ENCODE measurements at places on chromosomes 7 and 10.

- DNase-seq = no peak
Observed at GRCh38 chr7:11474902-11475585, 357.0 kb downstream of the THSD7A start.

DNA sequence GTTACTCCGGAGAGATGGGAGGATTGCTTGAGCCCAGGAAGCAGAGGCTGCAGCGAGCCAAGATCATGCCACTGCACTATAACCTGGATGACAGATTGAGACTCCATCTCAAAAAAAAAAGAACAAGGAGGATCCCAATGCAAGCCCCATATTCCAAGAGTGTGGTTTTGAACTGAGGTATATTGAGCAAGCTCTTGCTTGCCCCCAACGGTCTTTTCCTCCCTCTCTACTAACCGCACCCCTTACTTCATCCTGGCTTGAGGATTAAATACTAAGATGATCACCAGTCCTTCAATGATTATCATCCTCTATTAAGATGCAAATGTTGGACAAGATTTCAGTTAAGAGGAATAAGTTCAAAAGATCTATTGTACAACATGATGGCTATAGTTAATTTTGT, 12.5 kb upstream of the SRGN start:
- DNase-seq = no peak

GRCh38 chr10:132366006-132366405, 31.0 kb upstream of the PWWP2B start:
- DNase-seq = no peak

DNA sequence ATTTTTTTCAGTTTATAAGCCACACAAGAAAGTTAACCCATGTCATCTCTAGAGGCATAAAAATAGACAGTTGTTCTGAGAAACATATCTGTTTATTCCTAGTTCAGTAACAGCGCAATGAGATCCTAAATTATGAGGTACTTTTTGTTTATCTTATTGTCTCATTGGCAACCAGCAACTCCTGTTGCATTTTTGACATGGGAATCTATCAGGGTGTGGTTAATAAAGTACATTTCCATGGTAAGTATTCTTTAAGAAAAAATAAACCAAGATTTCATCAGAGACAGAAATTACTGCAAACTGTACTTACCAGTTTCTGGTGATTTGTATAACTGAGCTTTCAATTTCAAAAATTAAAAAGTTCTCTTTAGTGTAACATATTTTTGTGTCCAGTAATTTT, 9.0 kb downstream of the FAS start:
- DNase-seq = no peak

DNA sequence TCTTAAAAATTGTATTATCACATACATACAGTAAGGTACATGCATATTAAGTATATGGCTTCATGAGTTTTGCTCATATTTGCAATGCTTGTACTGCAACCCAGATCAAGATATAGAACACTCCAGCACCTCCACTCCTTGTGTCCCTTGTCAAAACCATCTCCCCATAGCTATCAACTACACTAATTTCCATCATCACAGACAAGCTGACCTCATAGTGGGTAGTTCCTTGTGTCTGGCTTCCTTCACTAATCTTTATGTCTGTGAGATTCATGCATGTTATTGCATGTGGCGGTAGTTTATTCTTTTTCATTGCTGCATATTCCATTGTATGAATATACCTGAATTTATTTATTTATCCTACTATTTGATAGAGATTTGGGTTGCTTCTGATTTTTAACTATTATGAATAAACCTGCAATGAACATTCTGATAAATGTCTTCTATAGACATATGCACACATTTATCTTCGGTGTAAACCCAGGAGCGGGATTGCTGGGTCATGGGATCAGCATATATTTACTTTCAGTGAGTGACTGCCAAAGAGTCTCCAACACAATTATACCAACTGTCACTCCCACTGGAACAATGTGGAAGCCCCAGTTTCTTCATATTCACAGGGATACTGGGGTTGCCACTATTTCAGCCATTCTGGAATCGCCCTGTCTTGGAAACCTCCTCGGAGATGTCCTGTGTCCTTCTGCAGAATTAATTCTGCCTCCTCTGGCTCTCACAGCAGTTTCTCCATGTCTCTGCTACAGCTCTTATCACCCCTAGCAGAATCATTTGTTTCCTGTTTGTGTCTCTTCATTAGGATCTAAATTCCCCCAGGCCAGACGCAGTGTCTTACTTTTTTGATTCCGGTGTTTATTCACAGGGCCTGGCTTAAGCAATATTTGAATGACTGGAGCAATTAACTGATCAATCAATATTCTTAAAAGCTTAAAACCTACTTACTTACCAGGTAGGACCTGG, 14.7 kb upstream of the ADAM12 start:
- DNase-seq = no peak

DNA sequence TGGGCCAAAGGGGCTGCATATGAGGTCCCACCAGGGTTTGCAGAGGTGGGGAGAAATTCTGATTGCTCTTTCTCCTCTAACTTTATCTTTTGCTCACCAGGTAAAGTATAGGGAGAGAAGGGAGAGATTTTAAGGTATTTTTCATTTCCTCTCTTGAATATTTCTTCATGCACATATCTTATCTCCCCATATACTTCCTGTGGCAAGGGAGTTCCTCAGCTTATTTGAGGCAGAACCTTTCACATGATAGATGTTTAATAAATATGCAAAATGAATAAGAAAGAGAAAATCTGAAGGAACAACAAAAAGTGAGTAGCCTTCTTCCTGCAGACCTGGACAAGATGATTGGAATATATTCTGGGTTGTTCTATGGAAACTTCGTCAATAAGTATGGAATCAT, 67.4 kb upstream of the PDCD4 start:
- no peak for DNase-seq

- no peak for DNase-seq
Observed at GRCh38 chr7:157466867-157467261, 130.1 kb downstream of the DNAJB6 start.

GRCh38 chr7:98771519-98771918, 98.3 kb downstream of the TMEM130 start:
- no peak for DNase-seq

GRCh38 chr7:92613214-92613613, 23.0 kb upstream of the FAM133B start:
- no peak for DNase-seq

DNA sequence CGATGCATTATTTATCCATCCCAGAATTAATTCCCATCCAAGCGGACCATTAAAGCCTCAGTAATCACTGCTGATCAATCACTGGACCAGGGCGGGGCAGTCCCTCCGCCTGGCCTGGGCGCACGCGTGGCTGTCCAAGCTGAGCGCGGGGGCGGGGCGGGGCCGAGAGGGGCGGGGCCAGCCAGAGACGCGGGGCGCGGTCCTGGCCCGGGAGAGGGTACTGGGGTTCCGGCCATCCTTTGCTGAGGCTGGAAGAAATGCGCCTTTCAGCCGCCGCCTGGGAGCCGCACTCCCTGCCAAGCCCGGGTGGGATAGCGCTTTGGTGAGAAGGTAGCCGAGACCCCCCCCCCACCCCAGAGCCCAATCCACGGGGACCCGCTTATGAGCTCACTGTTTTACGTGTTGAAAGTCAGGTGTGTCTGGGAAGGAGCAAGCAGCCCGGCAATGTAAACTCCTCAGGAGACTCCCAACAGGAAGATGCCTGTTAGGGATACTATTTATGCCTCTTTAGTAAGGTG, at the start of gene ARHGAP22:
ARHGAP22 (minus strand) TSS at position 83 of the 518 bp plus-strand sequence. CDS start 277 bp downstream, outside the sequence.
- DNase-seq = no peak

DNA sequence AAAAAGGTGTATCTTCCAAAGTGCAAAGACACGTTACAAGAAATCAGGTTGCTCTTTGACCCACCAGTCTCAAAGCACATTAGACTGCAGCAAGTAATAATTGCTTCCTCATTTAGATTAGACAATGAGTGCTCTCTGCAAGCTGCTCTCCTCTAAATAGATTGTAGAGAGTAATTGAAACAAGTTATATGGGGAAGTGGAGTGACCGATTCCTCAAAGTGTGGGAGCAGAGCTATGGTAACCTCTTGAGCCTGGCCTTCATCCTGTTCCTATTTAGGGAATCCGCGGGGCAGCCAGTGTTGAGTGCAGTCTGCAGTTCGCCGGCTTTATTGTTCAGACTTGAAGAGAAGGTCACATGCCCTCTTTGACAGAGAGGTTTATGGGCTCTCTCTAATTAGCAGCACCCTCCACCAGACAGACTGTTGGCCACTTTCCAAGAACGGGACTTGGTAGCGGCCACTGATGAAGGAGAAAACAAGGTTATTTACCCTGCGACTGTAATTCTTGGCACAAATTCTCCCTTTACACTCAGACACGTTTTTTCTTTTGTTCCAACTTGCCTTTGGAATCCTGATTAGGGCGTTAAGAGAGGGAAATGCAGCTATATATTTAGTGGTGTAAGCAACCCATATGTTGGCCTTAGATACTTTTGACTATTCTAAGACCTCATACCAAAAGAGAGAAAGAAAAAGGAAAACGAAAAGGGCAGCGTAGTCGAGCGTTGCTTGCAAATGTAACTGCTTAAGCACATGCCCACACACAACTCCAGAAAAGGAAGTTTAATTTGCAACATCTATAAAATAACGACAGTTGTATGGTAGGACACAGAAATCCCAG, 107.5 kb downstream of the REEP3 start:
- DNase-seq = peak; percentile 9

GRCh38 chr10:11011984-11012383, 5.7 kb upstream of the CELF2 start:
- DNase-seq = no peak

GRCh38 chr10:30999070-30999712, 32.5 kb downstream of the ZNF438 start:
- no peak for DNase-seq

GRCh38 chr10:49379596-49380410, 16.1 kb downstream of the DRGX start:
- no peak for DNase-seq

DNA sequence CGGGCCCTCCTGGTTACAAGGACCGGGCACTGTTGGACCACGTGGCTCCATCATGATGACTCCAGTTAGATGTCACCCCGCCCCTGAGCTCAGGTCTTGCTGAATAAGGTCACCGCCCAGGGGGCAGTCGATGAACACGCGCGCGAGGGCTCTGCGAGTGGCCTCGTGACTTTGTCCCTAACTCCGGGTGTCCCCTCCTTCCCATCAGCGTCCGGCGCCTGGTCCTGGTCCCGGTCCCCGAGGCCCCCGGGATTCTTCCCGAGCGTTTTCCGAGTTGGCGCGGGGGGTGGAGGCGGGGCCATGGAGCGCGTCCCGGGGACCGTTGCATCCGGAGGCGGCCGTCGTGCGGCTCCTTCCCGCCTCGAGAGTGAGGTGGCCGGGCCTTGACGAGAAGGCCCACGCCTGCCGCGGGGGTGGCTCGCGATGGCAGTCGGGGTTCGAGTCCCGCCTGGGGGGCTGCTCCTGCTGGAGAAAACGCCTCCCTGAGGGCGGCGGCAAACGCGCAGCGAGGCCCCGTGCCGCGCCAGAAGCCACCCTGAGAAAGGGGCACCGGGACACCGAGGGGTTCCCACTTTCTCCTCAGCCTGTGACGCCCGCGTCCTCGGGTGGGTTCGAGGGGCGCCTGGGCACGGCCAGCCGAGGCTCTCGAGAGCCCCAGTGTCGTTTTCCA, 569 bp upstream of the NPTX2 start:
- no peak for DNase-seq

DNA sequence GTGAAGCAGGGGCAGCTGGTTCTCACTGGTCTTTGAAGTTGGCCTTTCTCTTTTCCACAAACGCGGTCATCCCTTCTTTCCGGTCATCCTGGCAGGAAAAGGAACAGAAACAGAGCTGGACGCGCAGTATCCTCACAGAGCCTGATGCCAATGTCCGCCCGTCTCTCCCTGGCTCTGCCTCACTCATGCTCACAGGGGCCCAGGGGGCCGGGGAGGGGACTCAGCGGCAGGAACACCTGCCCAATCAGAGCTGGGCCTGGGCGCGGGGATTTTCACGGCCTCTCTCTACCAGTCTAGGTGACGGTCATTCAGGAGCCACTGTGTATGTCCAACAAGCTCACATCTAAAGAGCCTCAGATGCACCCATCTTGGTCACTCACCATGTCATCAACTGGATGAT, 5.0 kb upstream of the FUOM start:
- no peak for DNase-seq

GRCh38 chr7:74718336-74718735, 55.5 kb upstream of the NCF1 start:
- no peak for DNase-seq

GRCh38 chr7:28922624-28923331, 35.4 kb downstream of the TRIL start:
- peak; percentile 66 for DNase-seq

GRCh38 chr7:155203059-155203881, 94.4 kb upstream of the INSIG1 start:
- no peak for DNase-seq

DNA sequence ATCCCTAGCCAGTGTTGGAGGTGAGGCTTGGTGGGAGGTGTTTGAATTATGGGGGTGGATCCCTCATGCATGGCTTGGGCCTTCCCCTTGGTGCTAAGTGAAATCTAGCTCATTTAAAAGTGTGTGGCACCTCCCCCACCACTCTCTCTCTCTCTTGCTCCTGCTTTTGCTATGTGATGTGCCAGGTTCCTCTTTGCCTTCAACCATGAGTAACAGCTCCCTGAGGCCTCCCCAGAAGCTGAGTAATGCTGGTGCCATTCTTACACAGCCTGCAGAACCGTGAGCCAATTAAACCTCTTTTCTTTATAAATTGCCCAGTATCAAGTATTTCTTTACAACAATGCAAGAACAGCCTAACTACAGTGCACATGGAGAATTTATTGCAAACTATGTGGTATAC, 188.8 kb upstream of the POT1 start:
- DNase-seq = no peak

- DNase-seq = no peak
Observed at GRCh38 chr7:33900501-33900900, 4.8 kb upstream of the BMPER start.

DNA sequence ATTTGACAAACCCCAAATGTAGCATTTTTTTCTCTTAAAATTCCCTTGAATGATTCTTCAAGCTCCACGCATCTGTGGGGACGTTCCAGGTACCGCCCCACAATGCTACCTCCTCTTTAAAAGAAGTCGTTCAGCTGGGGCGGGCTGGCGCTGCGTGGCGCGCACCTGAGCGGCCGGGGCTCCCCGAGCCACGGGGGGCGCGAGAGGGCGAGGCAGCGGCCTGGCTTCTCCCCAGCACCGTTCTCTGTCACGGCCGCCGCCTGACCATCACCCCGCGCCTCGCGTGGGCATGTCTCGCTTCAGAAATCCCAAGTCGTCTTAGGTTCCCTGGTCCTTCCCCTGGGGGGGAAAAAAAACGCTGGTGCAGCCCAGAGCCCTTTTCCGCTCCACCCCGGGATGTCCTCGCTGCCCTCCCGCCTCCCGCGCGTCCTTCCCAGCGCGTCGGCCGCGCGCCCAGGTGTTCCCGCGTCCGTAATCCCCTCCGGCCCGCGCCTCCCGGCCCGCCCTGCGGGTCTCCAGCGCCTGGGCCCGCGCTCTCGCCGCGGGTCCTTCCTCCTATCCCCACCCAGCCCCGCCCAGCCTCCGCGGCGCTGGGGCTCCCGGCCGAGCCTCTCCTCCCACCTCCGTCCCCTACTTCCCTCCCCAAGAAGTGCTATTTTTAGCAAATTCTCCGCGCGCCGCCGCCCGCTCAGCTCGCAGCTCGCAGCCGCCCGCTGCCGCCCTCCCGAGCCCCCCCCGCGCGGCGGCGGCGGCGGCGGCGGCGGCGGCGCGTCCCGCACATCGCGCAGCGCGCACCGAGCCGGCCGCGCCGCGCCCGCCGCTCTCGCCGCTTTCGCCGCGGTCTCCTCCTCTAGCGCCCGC, 58.7 kb upstream of the PRPS1L1 start:
- DNase-seq = no peak

- no peak for DNase-seq
Observed at GRCh38 chr10:125562737-125563136, 120.2 kb downstream of the TEX36 start.
